Skin of body (tissue), 3 donors: ENCODE measurements at places on chromosomes 2 and 18.
A peak's percentile ranks its signal among the peaks of the same experiment; 100 is the strongest.

GRCh38 chr2:222935688-222936298 is 75.0 kb downstream of the ACSL3 start:
- DNase-seq: no peak

DNA sequence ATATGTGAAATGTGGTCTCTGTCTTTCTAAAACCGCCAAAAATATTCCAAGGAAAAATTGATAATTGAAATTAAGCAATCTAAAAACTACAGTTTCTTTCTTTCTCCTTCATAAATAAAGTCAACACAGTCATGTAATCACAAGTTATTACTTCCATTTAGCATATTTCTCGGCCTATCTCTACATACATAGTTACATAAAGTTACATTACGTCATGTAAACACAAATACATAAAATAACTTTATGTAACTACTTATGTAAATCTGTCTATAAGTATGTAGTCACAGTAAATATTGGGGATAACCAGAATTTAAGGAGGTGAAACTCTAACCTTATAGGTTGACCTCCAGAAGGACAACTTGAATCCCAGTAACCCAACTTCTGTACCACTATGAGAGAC is 48.5 kb upstream of the PID1 start:
- no peak for DNase-seq

- DNase-seq: no peak
Measured at GRCh38 chr18:24333084-24333483, 64.5 kb downstream of the OSBPL1A start.

DNA sequence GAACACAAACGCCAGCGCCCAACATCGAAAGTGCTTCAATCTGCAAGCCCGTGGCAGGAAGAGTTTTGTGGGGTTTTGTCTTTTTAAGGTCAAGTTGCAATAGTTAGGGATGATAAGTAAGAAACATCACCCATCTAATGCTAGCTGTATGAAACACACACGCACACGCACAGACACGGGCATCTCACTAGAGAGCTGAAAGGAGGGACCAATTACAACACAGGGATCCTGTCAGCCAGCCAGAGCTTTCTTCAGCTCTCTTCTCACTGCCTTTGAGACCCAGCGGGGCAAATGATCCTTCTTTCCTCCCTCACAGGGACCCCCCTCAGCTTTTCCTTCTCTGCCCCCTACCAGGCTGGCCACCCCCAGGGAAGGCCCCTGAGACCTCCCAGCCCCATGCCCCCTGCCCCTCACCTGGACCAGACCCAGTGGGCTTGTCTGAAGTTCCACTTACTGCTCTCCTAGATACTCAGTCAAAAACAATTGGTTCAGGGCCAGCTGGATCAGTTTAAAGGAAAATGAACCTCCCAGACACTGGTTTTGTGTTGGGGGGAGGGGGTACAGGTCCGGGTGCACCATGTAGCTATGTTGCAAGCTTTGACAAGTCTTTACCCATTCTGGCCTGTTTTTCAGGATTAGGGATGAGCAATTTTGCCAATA is 17.9 kb downstream of the CYP26B1 start:
- DNase-seq: peak; percentile 7

GRCh38 chr18:54828281-54828881 is at the start of gene RAB27B:
Gene RAB27B, plus strand, starts transcription at chr18:54828477. Its CDS starts 49,109 bp downstream, at chr18:54877586.
- DNase-seq: peak; percentile 39
